ENCODE measurements at places on chromosomes 13 and 19.

DNA sequence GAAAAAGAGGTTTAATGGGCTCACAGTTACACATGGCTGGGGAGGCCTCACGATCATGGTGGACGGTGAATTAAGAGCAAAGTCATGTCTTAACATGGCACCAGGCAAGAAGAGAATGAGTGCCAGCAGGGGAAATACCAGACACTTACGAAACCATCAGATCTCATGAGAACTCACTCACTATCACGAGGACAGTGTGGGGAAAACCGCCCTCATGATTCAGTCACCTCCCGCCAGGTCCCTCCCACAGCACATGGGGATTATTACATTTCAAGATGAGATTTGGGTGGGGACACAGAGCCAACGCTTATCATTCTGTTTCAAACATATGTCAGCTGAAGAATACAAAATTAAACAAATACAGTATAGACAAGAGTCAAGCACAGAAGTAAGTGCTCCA lies 165.1 kb downstream of the PCCA start:
- DNase-seq = no peak

DNA sequence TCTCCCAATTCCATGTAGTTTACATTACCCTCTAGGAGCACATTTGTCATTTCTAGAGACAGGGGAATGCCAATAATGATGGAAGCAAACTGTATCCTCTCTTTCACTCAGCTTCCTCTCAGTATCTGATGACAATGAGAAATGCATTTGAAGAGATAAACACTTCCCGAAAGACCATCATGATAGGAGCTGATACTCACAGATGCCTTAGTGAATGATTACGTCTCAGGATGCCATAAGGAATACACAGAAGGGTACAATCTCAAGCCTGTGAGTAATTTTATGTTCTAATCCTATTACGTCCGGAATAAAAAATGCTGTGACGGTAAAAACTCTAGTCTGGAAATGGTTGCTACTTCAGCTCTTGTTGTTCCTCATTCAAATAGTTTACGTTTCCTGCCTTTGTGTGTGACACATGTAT lies 663.8 kb upstream of the MIR17HG start:
- no peak for DNase-seq

DNA sequence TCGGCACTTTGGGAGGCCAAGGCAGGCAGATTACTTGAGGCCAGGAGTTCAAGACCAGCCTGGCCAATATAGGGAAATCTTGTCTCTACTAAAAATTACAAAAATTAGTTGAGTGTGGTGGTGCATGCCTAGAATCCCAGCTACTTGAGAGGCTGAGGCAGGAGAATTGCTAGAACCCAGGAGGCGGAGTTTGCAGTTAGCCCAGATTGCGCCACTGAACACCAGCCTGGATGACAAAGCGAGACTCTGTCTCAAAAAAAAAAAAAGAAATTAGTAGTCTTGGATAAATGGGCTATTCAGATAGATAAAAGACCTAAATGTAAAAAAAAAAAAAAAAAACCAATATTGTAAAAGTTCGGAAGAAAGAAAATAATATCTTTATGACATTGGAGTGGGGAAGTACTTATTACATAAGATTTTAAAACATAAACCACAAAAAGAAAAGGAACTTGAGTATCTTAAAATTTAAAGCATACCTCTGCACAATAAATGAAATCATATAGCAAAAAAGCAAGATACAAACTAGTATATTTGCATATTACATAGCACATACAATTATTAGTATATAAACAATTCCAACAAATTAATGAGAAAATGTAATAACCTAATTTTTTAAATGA lies 26.7 kb upstream of the RNASEH2B start:
- DNase-seq = no peak

GRCh38 chr19:17107546-17108452 lies 32.2 kb downstream of the MYO9B start:
- no peak for DNase-seq

DNA sequence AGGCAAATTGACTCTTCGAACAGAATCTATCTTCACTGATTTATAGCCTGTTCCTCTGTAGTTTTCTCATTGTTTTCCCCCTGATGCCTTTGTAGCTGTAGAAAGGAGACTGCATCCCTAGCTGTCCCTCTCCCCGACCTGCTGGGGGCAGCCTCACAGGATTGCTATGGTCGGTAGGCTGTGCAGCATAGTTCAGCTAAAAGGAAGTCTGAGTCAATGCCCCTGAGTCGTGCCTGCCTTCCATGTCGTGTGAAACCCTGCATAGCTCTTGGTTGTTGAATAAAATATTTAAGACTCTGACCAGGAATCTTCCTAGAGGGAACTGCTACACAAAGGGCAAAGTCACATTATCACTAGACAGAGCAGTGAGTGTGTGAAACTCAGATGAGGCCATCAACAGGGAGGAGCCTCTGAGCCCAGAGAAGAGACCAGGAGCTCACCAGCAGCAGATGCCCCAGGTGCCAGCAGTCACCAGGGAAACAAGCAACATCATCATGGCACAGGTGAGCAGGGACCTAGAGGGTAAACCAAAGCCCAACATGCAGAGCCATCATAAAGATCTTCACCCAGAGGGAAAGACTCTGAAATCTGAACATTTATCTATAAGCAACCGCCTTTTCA lies 108.4 kb upstream of the NBEA start:
- DNase-seq = no peak

DNA sequence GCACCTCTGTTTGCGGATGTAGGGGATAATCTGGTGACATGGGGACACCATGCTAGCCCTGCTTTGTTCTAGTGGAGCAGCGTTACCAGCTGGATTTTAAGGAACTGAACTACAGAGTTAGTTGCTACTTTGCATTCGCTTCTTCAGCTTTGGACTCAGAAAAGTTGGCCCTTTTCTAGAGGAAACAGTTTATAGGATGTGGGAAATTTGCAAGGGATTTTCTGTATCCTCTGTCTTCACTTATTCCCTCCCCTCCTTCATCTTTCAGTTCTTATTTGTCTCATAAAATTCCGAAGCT lies 2.1 kb downstream of the GATAD2A start:
- no peak for DNase-seq

DNA sequence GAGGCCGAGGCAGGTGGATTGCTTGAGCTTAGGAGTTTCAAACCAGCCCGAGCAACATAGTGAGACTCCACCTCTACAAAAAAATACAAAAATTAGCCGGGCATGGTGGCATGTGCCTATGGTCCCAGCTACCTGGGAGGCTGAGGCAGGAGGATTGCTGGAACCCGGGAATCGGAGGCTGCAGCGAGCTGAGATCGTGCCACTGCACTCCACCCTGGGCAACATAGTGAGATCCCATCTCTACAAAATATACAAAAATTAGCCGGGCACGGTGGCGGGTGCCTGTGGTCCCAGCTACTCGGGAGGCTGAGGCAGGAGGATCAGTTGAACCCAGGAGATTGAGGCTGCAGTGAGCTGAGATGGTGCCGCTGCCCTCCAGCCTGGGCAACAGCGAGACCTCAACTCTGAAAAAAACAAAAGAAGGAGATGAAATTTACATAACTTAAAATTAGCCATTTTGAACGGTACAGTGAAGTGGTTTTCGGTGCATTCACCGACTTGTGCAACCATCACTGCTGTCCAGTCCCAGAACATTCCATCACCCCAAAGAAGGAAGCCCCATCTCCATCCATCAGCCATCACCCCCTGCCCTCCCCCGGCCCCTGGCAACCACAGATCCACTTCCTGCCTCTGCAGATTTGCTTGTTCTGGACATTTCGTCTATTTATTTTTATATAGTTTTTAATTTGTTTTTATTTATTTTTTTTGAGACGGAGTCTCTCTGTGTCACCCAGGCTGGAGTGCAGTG lies 1.6 kb upstream of the AZU1 start:
- no peak for DNase-seq

GRCh38 chr13:98535501-98536354 lies 41.2 kb downstream of the STK24 start:
- no peak for DNase-seq

DNA sequence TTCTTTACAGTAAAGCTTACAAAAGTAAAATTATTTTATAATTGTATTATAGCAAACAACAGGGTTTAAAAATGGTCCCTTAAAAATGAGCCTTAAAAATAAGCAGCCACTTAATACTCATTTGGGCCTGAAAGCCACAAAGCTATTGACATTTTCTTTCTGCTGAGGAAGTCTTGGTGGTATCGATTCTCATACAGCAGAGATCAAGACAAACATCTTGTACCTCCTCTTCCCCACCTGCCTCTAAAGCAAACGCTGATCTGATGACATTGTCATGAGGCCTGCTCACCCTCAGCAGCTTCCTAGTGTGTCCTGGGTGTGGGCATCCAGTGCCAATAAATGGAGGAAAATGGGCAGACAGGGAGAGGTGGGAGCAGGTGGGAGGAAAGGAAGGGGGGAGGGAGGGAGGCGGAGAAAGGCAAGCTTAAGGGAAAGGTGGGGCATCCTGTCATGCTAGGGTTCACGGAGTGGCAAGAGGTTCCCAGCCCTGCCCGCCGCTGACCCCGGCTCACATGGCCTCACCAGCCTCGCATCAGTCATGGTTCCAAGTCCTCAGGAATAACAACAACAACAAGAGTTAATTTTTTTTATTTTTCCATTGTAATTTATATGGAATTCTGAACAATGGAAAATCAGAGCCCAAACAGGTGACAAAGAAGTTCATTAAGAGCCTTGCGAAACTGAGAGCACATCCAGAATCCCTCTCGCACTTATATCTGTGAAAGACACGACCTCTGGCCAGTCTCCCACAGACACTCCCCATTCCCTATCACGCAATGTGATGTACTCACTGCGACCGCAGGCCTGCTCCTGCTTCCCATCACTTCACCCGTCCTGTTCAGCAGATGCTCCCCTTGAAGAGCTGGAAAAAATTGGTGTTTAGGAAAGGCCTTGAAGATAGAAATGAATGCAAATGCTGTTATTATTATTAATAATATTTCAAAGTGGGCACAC lies 15.1 kb upstream of the ATP11A start:
- no peak for DNase-seq

Measured in activated T-helper 1 cell treated with anti-CD3 and anti-CD28 coated beads, Interleukin-2, amount 50 U/mL, for 16 hours (primary cell).